ENCODE measurements at places on chromosomes 3 and 15. TPM values are rescaled to one million over a fixed set of nuclear protein-coding genes. Genes with fewer than 3 reads are reported as not detected.
A peak's percentile ranks its signal among the peaks of the same experiment; 100 is the strongest.

P2RY12 gene
- 1.6 TPM for total RNA-seq

NR2E3 gene
- 0.80 TPM for total RNA-seq

DNA sequence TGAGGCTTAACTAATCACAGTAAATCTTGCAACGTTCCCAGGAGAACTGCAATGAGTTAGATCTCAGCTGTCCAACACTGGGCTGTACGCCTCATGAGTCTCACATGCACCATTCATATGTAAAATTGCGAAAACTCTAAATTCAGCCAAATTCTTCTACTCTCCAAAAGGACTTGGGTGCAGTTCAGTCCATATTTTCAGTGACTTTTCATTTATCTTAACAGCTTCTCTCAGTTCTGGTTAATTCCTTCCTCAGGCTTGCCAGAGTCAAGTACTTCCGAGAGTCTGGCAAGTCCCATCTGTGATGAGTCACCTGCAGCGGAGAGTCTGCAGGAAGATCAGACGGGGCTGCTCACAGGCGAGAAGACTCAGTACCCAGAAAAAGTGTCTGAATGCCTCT is 11.5 kb downstream of the CCDC80 start:
- no peaks in the 10 kb centered on the region for H3K4me1 ChIP-seq
- no peak overlapping the region for H3K27ac ChIP-seq
- H3K4me3 ChIP-seq: no peak overlapping the region
- DNase-seq: no peak
- H3K27me3 ChIP-seq: no peaks in the 10 kb centered on the region
- H3K36me3 ChIP-seq: no peaks in the 10 kb centered on the region

- no peaks in the 10 kb centered on the region for H3K36me3 ChIP-seq
- DNase-seq: no peak
- H3K27ac ChIP-seq: no peak overlapping the region
- H3K4me1 ChIP-seq: no peaks in the 10 kb centered on the region
Observed at GRCh38 chr15:83119968-83120581, 12.6 kb downstream of the TM6SF1 start.

DNA sequence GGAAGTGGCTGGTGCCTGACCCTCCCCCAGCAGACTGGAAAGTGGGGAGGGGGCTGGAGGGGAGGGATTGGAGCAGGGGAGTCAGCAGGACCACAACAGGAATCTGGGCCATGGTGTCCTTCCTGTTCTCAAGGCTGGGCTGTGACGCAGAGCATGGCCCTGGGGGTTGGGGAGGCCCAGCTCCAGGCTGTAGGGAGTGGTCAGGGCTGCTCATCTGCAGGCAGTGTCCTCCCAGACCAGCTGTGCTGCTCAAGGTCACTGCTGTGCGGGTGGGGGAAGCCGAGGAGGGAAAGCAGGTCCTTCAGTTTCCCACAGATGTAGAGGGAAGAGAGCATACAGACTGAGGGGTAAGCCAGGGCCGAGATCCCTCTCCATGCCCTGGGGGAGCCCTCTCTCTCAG is 40.7 kb downstream of the CYP11A1 start:
- H3K4me3 ChIP-seq: no peak overlapping the region
- no peaks in the 10 kb centered on the region for H3K27me3 ChIP-seq
- H3K4me1 ChIP-seq: no peaks in the 10 kb centered on the region
- H3K27ac ChIP-seq: no peak overlapping the region
- no peaks in the 10 kb centered on the region for H3K36me3 ChIP-seq

RPL32 gene
- total RNA-seq: 1,366 TPM

- no peak for DNase-seq
- no peaks in the 10 kb centered on the region for H3K36me3 ChIP-seq
- H3K27me3 ChIP-seq: no peaks in the 10 kb centered on the region
- H3K4me1 ChIP-seq: peaks cover 11% of the 10 kb centered on the region
Observed at GRCh38 chr15:71538181-71538580, 272.2 kb upstream of the NR2E3 start.

DNA sequence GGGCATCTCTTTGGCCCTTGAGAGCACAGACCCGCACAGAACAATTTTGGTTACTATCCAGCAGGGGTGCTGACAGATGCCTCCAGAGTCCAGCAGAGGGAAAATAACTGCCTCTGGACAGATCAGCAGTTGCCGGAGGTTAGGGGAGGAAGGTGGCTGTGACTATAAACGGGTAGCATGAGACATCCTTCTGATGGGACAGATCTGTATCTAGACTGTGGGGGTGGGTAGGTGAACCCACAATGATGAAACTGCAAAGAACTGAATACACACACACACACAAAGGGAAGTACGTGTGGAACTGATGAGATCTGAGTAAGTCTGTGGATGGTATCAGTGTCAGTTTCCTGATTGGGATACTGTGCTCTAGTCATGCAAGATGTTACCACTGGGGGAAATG is 21.2 kb downstream of the ADAMTS7 start:
- peaks cover 23% of the 10 kb centered on the region for H3K36me3 ChIP-seq
- no peak overlapping the region for H3K4me3 ChIP-seq
- H3K27ac ChIP-seq: no peak overlapping the region
- no peaks in the 10 kb centered on the region for H3K4me1 ChIP-seq
- DNase-seq: no peak
- no peaks in the 10 kb centered on the region for H3K27me3 ChIP-seq

SMC4 gene
- total RNA-seq: 56.5 TPM

HRG gene
- total RNA-seq: not detected

- H3K27ac ChIP-seq: no peak overlapping the region
- H3K27me3 ChIP-seq: peaks cover 2% of the 10 kb centered on the region
- peak; percentile 40 for DNase-seq
- H3K36me3 ChIP-seq: no peaks in the 10 kb centered on the region
Observed at GRCh38 chr15:32030795-32031194, 480 bp downstream of the CHRNA7 start.

ADAMTS7 gene
- total RNA-seq: 13.1 TPM

DNA sequence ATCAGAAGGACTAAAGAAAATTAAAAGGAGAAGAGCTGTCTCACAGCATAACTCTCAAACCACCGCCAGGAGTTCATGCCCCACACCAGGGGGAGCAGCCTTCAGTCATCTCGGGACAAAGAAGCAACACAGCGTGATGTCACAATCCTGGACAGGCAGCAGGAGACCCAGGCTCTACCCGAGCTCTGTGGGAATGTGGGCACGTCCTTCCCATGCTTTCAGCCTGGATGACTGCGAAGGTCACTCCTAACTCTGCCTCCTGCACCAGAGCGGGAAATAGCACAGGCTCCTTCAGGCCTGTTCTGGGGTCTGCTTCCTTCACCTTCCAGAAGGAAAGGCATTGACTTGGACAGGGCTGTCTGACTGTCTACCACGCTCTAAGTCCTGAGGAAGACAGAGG is 31.3 kb downstream of the NOX5 start:
- H3K4me1 ChIP-seq: no peaks in the 10 kb centered on the region
- peak; percentile 63 for DNase-seq
- H3K27me3 ChIP-seq: no peaks in the 10 kb centered on the region
- no peak overlapping the region for H3K27ac ChIP-seq

SI gene
- not detected for total RNA-seq

SLC12A1 gene
- 0.03 TPM for total RNA-seq

- DNase-seq: no peak
- no peaks in the 10 kb centered on the region for H3K36me3 ChIP-seq
- H3K27me3 ChIP-seq: no peaks in the 10 kb centered on the region
- no peak overlapping the region for H3K4me3 ChIP-seq
- no peak overlapping the region for H3K27ac ChIP-seq
- H3K4me1 ChIP-seq: no peaks in the 10 kb centered on the region
Observed at GRCh38 chr3:19644405-19644804, 289.6 kb downstream of the EFHB start.

GRCh38 chr3:31533169-31534064 is 692 bp downstream of the STT3B start:
- H3K27ac ChIP-seq: peak overlapping the region; percentile 97
- H3K4me1 ChIP-seq: peaks cover 5% of the 10 kb centered on the region
- DNase-seq: peak; percentile 58
- no peaks in the 10 kb centered on the region for H3K36me3 ChIP-seq

DNA sequence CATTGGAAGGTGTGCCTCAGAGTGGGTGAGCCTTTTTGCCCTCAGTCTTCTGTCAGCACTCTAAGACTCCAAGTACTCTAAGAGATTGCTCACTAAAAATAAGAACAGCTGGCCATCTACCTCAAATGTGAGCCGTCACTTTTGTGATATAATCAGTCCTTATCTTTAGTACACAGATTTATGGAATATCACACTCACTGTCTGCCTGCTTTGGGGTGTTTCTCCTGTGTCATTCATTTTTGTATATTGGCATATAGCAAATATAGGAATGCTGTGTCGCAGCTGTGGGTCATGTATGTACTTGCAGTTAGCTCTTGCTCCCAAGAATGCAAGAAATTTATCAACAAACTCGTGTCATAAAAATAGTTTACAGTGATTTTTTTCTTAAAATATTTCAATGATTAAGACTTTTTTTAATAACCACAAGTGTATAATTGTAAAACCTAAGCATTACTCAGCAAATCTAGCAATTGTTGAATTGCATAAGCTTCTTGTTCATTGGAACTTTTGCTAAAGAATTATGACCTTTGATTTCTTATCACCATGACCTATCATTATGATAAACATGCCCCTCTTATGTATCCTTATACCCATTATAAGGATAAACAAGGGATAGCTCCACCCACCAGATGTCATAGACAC is 18.8 kb downstream of the SETD5 start:
- H3K4me3 ChIP-seq: no peak overlapping the region
- H3K27me3 ChIP-seq: no peaks in the 10 kb centered on the region
- DNase-seq: no peak
- no peaks in the 10 kb centered on the region for H3K4me1 ChIP-seq
- no peaks in the 10 kb centered on the region for H3K36me3 ChIP-seq
- H3K27ac ChIP-seq: no peak overlapping the region

DNA sequence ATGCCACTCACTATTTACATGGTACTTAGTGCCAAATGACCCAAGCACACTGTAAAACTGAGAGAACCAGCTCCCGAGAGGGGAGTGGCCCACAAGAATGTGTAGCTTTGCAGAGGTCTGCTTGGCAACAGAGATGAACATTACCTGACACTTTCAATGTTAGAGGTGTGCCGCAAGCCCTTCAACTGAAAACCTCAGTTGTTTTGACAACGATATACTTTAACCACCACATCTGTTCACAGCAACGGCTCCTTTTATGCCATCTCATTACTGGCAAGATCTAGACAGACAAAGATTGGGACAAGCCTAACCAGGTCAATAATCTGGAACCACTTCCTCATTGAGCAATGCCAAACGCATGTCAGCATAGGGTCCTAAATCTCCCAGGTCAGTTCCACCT is 23.7 kb downstream of the NEK10 start:
- no peak overlapping the region for H3K4me3 ChIP-seq
- peak overlapping the region; percentile 22 for H3K27ac ChIP-seq
- H3K27me3 ChIP-seq: no peaks in the 10 kb centered on the region
- no peak for DNase-seq
- H3K36me3 ChIP-seq: no peaks in the 10 kb centered on the region

DNA sequence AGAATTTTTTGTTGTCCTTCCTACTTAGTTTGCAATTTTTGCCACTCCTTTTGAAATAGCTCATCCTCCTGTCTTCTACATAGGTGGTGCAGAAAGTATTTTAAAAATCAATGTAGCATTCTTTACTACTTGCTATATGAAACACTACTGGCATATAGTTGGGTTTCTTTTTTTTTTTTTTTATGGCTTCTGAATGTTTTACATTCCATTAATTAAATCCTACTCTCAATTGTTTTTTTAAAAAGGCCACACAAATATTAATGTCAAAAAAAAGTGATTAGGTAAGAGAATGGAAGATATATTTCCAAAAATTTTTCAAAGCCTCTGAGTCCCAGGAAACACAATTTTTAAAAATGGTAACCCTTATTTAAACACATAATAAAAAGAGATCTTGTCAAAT is 262.6 kb downstream of the MAGI1 start:
- H3K36me3 ChIP-seq: no peaks in the 10 kb centered on the region
- no peak overlapping the region for H3K4me3 ChIP-seq
- H3K4me1 ChIP-seq: peaks cover 3% of the 10 kb centered on the region
- H3K27me3 ChIP-seq: no peaks in the 10 kb centered on the region
- DNase-seq: no peak

GALNT15 gene
- 2.8 TPM for total RNA-seq

- no peak for DNase-seq
- H3K27me3 ChIP-seq: no peaks in the 10 kb centered on the region
- no peak overlapping the region for H3K27ac ChIP-seq
- H3K4me1 ChIP-seq: no peaks in the 10 kb centered on the region
- no peak overlapping the region for H3K4me3 ChIP-seq
Observed at GRCh38 chr3:41519746-41520145, 320.4 kb downstream of the CTNNB1 start.

COL8A1 gene
- total RNA-seq: 50.6 TPM

DNA sequence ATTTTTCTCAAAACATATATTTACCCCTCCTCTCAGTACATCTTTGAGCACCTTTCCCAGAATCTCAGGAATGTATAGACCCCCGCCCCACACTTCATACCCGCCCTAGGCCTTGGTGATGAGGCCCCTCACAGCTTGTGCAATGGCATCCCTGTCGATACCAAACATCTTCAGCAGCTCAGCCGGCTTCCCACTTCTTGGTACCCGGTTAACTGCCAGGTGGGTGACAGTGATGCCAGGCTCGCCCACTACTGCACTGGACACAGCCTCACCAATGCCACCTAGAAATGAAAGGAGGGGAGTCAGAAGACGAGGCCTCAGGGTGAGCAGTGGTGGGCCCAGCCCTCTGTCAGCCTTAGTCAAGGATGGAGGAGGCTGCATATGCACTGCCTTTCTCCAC is 30.2 kb downstream of the TKT start:
- no peaks in the 10 kb centered on the region for H3K4me1 ChIP-seq
- H3K27me3 ChIP-seq: no peaks in the 10 kb centered on the region
- no peak overlapping the region for H3K4me3 ChIP-seq

COPG1 gene
- total RNA-seq: 163 TPM

GRCh38 chr3:101379658-101380376 is 59.4 kb upstream of the IMPG2 start:
- H3K36me3 ChIP-seq: no peaks in the 10 kb centered on the region
- H3K4me3 ChIP-seq: no peak overlapping the region
- H3K4me1 ChIP-seq: no peaks in the 10 kb centered on the region
- H3K27me3 ChIP-seq: no peaks in the 10 kb centered on the region
- no peak for DNase-seq
- H3K27ac ChIP-seq: no peak overlapping the region

FMN1 gene
- 23.7 TPM for total RNA-seq

CCR4 gene
- total RNA-seq: 2.9 TPM

- H3K36me3 ChIP-seq: no peaks in the 10 kb centered on the region
- H3K27ac ChIP-seq: no peak overlapping the region
- DNase-seq: no peak
- H3K4me3 ChIP-seq: no peak overlapping the region
- no peaks in the 10 kb centered on the region for H3K27me3 ChIP-seq
- no peaks in the 10 kb centered on the region for H3K4me1 ChIP-seq
Observed at GRCh38 chr15:94203306-94203705, 28.1 kb upstream of the MCTP2 start.

GRCh38 chr15:80173022-80173759 is 20.4 kb downstream of the FAH start:
- H3K27me3 ChIP-seq: no peaks in the 10 kb centered on the region
- H3K27ac ChIP-seq: no peak overlapping the region
- peak; percentile 60 for DNase-seq

DNA sequence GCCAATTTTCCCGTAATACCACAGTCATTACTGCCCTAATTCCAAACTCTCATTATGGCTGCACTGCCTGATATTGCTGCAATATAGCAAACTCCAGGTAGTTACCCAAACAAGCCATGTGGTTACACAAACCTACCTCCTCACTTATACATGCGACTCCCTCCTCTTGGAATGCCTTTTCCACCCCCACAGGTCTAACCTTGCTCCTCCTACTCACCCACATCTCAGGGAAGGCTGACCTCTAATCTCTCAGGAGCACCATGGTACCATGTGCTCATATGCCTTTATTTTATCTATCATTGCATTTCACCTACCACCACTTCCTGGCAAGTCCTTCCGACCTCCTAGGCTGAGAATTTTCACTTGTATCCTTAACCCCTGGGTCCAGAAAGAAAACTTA is 2.9 kb downstream of the RBPMS2 start:
- no peak overlapping the region for H3K4me3 ChIP-seq
- peaks cover 3% of the 10 kb centered on the region for H3K4me1 ChIP-seq
- no peaks in the 10 kb centered on the region for H3K27me3 ChIP-seq
- no peak for DNase-seq
- H3K36me3 ChIP-seq: no peaks in the 10 kb centered on the region
